ENCODE measurements at places on chromosomes 6 and 20.

GRCh38 chr20:4454111-4454510, 267.6 kb upstream of the PRND start:
- no peak for DNase-seq
- H3K36me3 ChIP-seq, result no peaks in the 10 kb centered on the region
- peaks cover 6% of the 10 kb centered on the region for H3K4me1 ChIP-seq
- H3K27ac ChIP-seq, result no peak overlapping the region
- no peaks in the 10 kb centered on the region for H3K27me3 ChIP-seq
- H3K4me3 ChIP-seq, result no peak overlapping the region

DNA sequence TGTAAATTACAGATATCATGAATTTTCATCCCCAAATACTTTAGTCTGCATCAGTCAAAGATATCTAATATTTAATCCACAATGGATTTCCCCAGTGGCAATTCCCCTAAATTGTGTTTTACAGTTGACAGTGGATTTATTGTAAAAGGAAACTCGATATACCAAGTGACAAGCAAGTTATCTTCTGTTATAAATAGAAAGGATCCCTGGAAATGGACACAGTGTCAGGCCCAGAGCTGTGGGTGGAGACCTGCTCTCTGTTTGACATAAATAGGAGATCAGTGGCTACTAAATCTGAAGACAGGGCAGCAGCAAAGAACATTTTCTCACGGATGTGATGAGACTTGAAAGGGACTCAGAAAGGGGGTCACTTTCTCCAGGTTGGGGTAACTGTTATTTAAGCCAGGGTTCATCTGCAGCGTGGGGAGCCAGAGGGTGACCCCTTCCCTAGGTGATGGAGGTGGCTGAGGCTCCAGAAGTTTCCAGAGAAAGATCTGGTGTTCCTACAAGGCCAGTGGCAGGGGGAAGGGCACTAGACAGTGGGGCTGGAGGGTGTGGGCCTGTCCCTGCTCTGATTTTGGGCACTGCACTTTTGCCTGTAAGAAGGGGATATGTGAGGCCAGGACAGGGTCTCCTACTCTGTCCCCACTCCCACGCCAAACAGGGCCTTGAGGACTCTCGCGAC, 12.3 kb upstream of the FAM110A start:
- no peaks in the 10 kb centered on the region for H3K27me3 ChIP-seq
- DNase-seq, result no peak
- H3K4me3 ChIP-seq, result no peak overlapping the region

- H3K36me3 ChIP-seq, result no peaks in the 10 kb centered on the region
- no peak overlapping the region for H3K27ac ChIP-seq
- no peaks in the 10 kb centered on the region for H3K27me3 ChIP-seq
- DNase-seq, result peak; percentile 51
- no peak overlapping the region for H3K4me3 ChIP-seq
Observed at GRCh38 chr20:19504251-19504650, 253.8 kb upstream of the RIN2 start.

GRCh38 chr6:166476634-166477215, 94.0 kb upstream of the MPC1 start:
- no peak for DNase-seq
- H3K4me3 ChIP-seq, result no peak overlapping the region
- H3K4me1 ChIP-seq, result peaks cover 3% of the 10 kb centered on the region
- no peaks in the 10 kb centered on the region for H3K27me3 ChIP-seq

DNA sequence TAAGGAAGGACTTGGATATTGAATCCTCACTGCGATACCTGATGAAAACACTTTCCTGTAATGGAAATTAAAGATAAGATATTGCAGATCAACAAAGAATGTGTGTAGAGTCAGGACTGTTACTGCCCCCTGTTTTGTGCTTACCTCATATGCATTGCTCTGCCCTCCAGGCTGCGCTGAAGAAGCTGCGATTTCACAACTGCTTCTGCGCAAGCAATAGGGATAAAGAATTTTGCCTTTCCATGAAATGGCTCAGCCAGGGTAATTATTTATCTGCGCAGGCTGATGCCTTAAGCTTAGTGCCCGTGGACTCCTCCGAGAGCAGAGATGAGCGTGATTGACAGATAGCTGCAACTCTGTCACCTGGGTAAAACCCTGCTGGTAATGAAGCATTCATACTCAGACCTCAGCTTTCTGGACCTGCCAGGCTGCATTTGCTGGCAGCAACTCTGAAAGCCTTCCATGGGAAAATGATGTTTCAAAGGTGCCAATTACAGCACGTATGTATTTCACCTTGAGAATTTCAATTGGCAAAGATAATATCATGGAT, 370.6 kb downstream of the SAMD5 start:
- H3K36me3 ChIP-seq, result no peaks in the 10 kb centered on the region
- no peaks in the 10 kb centered on the region for H3K27me3 ChIP-seq
- H3K27ac ChIP-seq, result no peak overlapping the region
- DNase-seq, result peak; percentile 44
- no peak overlapping the region for H3K4me3 ChIP-seq
- no peaks in the 10 kb centered on the region for H3K4me1 ChIP-seq

DNA sequence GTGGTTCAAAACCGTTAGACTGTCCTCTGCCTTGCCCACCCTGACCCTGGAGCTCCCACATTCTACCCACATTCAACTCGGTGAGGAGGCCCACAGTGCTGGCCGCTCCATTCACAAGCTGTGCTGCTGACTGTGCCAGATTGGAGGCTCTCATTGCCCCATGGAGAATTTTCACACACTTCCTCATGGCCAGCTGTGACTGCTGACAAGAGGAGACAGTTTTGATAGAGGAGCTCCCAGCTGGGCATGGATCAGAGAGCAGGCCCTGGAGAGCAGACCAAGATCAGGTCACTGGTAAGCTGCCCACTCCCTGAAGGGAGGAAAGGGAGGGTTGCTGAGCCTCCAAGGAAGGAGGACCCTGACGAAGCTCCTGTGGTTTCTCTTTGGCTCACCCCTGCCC, 246.1 kb upstream of the RIN2 start:
- no peaks in the 10 kb centered on the region for H3K4me1 ChIP-seq
- no peaks in the 10 kb centered on the region for H3K27me3 ChIP-seq
- H3K27ac ChIP-seq, result no peak overlapping the region
- no peak overlapping the region for H3K4me3 ChIP-seq

- DNase-seq, result peak; percentile 37
- H3K4me3 ChIP-seq, result no peak overlapping the region
- H3K27me3 ChIP-seq, result no peaks in the 10 kb centered on the region
- no peaks in the 10 kb centered on the region for H3K36me3 ChIP-seq
- H3K27ac ChIP-seq, result no peak overlapping the region
Observed at GRCh38 chr6:10146715-10147451, 268.0 kb downstream of the TFAP2A start.

GRCh38 chr20:23027721-23028120, 7.4 kb upstream of the SSTR4 start:
- no peaks in the 10 kb centered on the region for H3K36me3 ChIP-seq
- H3K4me3 ChIP-seq, result no peak overlapping the region
- no peak overlapping the region for H3K27ac ChIP-seq
- H3K27me3 ChIP-seq, result no peaks in the 10 kb centered on the region

DNA sequence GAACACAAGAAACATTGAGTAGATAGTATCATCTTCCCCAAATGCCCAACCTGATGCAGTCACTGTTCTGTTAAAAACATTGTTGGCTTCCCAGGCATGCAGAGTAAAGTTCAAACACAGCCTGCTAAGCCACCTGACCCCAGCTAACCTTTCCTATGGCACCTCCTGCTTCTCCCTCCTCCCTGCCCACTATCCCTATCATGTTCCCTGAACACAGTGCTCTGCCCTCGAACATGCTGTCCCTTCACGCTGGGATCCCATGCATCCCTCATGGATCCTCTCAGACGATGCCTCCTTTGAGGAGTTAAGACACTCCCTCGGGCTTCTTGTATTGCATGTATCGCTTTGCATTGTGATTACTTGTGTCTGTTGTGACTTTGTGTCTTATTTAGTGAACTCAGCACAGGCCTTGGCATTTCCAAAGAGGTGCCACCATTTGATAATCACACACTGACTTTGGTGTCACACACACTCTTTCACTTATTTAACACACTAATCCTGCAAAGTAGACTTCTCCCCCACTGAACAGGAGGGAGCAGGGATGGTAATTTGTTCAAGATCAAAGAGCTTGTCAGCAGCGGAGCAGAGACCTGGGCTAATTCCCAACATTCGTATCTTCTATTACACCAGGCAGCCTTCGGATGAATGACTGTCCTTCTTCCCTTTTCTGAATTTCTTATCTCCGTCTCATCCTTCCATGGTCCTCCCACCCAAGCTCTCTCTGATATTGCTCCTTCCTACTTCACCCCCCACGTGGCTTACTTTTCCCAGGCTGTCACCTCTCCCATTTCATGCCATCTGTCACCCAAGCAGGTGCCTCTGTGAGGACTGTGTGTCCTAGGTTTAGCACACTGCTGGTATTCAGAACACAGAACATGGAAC, 28.3 kb upstream of the SMIM29 start:
- H3K4me1 ChIP-seq, result peaks cover 16% of the 10 kb centered on the region
- no peak overlapping the region for H3K27ac ChIP-seq
- peak; percentile 70 for DNase-seq
- H3K4me3 ChIP-seq, result no peak overlapping the region

- no peak overlapping the region for H3K27ac ChIP-seq
- peaks cover 14% of the 10 kb centered on the region for H3K4me1 ChIP-seq
- no peak for DNase-seq
- no peaks in the 10 kb centered on the region for H3K27me3 ChIP-seq
Observed at GRCh38 chr20:49387581-49387939, 94.9 kb downstream of the KCNB1 start.

DNA sequence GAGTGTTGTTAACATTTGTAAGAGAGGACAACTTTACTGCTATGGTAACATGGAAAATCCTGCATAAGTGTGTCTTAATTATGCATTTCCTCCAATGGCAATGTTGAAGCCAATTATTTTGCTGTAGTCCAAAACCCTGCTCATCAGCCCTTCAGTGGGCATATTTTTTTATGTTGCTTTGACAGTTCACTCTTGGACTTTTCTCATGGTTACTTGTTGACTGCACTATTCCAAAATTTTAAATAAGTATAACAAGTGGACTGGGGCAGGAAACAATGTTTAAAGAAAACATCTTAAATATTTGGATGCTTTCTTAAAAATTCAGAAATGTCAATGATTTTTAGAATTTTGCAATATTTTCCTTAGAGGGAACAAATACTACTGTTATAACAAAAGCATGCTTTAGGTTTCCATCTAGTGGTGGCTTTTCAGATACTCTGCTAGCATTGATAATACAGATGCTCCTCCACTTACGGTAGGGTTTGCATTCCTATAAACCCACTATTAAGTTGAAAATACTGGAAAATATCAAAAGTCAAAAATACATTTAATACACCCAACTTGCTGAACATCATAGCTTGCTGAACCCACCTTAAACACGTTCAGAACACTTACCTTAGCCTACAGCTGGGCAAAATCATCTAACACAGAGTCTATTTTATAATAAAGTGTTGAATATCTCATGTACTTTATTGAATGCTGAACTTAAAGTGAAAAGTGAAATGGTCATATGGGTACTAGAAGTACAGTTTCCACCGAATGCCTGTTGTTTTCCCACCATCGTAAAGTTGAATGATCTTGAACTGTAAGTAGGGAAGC, 86.4 kb downstream of the ADGRG6 start:
- H3K4me1 ChIP-seq, result no peaks in the 10 kb centered on the region
- DNase-seq, result no peak
- H3K27ac ChIP-seq, result no peak overlapping the region
- H3K4me3 ChIP-seq, result no peak overlapping the region

DNA sequence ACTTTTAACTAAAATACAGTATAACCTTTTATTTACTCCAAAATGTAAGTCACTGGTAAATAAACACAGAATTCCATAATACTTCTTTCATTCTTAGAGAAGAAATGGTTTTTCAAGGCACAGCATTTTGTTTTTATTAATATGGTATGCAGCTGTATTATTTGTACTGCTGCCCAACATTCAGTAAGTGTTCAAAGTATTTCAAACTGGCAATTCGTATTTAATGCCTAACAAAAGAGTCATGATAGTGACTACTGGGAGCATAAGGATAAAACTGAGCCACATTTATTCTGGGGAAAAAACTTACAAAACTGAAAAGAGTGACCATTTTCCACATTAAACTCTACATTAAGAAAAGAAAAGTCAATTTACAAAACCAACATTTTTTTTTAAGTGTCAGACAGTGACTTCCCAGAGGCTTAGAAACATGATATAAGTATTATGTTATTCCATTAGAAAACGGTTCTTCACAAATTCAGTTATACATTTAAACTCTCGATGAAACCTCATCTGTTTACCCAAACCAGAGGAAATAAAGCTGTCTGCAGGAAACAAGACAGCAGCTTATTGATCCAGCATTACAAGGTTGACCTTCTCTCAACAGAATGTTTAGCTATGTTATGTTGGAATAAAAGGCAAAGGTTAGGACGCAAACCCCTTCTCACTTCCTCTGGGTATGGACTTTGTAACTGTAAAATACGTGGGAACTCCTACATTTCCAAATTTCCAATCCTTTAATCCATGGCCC, 24.3 kb downstream of the EPB41L2 start:
- no peak for DNase-seq
- H3K27me3 ChIP-seq, result no peaks in the 10 kb centered on the region
- H3K36me3 ChIP-seq, result no peaks in the 10 kb centered on the region
- no peaks in the 10 kb centered on the region for H3K4me1 ChIP-seq
- no peak overlapping the region for H3K27ac ChIP-seq

GRCh38 chr6:128172081-128172480, 271.2 kb upstream of the THEMIS start:
- no peak overlapping the region for H3K4me3 ChIP-seq
- no peaks in the 10 kb centered on the region for H3K4me1 ChIP-seq
- H3K27ac ChIP-seq, result no peak overlapping the region
- H3K36me3 ChIP-seq, result no peaks in the 10 kb centered on the region

DNA sequence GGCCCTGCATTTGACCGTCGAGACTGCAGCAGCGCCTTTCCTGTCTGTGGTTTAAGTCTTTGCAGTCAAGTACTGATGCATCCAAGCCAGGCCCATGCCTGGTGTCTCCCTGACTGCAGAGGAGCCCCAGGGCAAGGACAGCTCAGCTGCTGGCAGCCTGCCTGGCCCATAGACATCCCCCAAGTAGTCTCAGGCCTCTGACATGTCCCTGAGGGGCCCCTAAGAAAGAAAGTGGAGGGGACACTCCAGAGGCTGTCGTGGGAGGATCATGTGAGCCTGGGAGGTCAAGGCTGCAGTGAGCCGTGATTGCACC, 18.0 kb downstream of the HRH3 start:
- peaks cover 47% of the 10 kb centered on the region for H3K36me3 ChIP-seq
- H3K4me3 ChIP-seq, result no peak overlapping the region
- DNase-seq, result no peak
- H3K27ac ChIP-seq, result no peak overlapping the region

- H3K36me3 ChIP-seq, result no peaks in the 10 kb centered on the region
- no peak overlapping the region for H3K27ac ChIP-seq
- no peaks in the 10 kb centered on the region for H3K27me3 ChIP-seq
- no peak overlapping the region for H3K4me3 ChIP-seq
Observed at GRCh38 chr6:152098683-152099082, 291.2 kb downstream of the ESR1 start.

DNA sequence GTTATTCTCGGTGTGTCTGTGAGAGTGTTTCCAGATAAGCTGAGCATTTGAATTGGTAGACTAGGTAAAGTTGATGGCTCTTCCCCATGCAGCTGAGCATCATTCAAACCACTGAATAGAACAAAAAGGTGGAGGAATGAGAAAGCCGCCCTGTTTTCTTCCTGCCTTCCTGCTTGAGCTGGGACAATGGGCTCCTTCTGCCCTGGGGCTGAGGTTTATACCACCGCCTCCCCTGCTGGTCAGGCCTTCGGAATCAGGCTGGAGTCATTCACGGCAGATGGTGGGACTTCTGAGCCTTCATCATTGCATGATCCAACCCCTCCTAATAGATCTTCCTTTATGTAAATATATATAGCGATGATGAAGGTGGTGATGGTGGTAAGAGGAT, 124.9 kb downstream of the ANKRD60 start:
- H3K4me1 ChIP-seq, result peaks cover 4% of the 10 kb centered on the region
- no peak for DNase-seq
- H3K27ac ChIP-seq, result no peak overlapping the region
- H3K4me3 ChIP-seq, result no peak overlapping the region
- no peaks in the 10 kb centered on the region for H3K36me3 ChIP-seq
- no peaks in the 10 kb centered on the region for H3K27me3 ChIP-seq

All from trophoblast cell (in vitro differentiated cells and primary cell).